ENCODE measurements at places on chromosomes 1 and 21.

- DNase-seq, result no peak
Measured at GRCh38 chr1:239417221-239417620, 30.9 kb downstream of the CHRM3 start.

GRCh38 chr1:99502400-99502799 lies 143.5 kb upstream of the PALMD start:
- no peak for DNase-seq

- DNase-seq, result no peak
Measured at GRCh38 chr1:13737398-13737797, 37.4 kb downstream of the PRDM2 start.

DNA sequence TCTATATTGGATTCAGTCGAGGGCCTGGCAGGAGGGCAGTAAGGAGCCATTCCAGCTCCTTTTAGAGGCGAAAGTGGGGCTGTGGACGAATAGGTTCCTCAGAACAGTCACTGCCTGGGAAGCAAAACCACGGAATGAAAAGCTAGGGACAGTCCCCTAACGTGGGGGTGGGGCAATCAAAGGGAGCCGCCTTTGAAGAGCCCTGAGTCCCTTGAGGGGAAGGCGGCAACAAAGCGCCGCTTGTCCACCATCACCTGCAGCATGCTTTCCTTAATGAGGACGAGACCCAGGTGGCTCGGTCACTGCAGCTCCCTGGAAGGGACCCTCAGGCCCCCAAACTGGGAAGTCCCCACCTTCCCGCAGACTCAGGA lies 184.7 kb downstream of the ETS2 start:
- no peak for DNase-seq

- DNase-seq, result peak; percentile 94
Measured at GRCh38 chr1:47189844-47190508, at the start of gene PDZK1IP1. Gene PDZK1IP1 (minus strand): TSS chr1:47190036. CDS start chr1:47189932, 104 bp downstream.

- no peak for DNase-seq
Measured at GRCh38 chr1:3135073-3135702, 66.2 kb downstream of the PRDM16 start.

DNA sequence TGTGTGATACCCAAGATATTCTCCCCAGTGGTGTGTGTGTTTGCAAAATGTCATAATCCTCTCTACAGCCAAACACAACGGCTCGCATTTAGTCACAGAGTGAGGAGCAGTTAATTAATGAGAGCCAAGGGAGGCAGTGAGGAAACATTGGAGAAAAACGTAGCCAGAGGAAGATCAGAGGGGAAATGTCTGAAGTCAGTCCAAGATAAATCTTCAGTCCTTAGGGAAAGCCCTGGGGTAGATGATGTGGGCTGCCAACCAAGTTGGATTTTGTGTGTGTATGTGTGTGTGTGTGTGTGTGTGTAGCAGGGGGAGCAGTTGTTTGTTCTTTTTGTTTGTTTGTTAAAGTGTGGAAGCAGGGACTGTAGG lies 201.0 kb upstream of the PTBP2 start:
- no peak for DNase-seq

DNA sequence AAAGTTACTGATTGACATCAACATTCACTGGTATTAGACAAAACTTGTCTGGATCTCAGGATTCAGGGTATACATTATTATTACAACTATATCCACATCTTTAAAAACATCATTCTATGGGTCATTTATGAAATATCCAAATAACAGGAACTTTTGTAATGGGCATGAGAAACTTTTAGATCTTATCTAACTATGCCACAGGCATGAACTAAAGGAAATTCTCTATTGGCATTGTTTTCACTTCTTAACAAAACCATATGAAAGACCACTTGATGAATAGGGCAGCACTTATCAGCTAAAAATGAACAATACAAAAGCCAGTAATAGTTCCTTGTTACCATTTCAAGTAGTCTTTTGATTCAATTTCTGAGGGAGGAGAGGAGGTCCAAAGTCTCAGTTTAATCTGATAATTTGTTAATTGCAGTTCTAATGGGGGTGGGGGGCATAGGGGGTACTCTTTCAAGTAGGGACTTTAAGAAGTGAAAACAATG lies 30.8 kb upstream of the CPLANE2 start:
- no peak for DNase-seq

- DNase-seq, result no peak
Measured at GRCh38 chr1:197663162-197663953, 111.9 kb downstream of the DENND1B start.

GRCh38 chr1:223126741-223127140 lies 16.3 kb downstream of the TLR5 start:
- DNase-seq, result no peak

DNA sequence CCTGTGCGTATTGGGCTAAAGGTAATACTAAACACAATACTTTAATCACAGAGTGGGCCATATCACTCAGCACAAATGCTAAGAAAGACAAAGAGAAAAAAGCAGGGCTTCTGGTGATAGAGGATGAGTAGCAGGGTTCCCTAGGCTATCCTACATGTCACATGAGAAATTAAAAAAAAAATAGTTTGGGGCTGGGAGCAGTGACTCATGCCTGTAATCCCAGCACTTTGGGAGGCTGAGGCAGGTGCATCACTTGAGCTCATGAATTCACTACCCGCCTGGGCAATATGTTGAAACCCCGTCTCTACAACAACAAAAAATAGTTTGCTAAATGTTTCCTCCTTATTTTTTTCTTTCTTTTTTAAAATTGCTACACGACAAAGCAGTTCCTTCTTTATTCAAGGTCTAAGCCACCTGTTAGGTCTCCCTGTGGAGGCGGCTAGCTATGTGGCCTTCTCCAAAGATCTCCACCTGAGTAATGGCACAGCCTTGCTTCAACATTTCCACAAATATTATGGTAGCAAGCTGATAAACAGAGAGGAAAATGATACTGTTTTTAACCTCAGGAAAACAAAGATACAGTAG lies 1.5 kb downstream of the ENSA start:
- DNase-seq, result no peak

DNA sequence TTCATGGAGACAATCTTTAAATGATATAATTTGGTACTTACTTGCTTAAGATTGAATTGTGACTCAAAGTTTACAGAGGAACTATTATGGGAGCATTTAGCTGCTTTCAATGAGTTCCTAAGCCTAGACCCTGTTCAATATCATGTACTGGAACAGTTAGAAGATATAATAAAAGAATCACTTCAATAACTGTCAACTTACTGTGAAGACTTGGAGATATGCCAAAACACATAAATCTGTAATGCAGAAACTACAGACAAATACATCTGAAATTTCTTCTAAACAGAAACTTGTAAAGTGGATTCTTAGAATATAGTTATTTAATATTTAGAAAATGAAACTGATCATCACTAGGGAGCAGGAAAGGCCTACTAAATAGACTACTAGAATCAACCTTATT lies 259.3 kb downstream of the HLX start:
- no peak for DNase-seq

DNA sequence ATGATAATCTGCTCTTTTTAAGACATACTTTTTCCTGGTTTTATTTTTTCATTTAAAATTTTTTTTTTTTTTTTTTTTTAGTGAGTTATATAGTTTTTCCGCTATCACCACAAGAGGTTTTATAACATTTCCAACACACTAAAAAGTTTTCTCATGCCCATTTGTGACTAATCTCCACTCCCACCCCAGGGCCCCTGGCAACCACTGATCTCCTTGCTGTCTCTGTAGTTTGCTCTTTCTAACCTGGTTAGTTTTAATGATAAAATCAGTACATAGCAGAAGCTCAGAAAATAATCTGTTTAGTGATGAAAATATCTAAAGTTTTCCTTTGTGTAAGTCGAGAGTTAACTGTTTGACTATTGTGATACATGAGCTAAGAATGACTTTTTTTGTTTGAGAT lies 41.8 kb downstream of the IARS2 start:
- DNase-seq, result no peak

- DNase-seq, result no peak
Measured at GRCh38 chr1:176177764-176178163, 29.3 kb downstream of the COP1 start.

DNA sequence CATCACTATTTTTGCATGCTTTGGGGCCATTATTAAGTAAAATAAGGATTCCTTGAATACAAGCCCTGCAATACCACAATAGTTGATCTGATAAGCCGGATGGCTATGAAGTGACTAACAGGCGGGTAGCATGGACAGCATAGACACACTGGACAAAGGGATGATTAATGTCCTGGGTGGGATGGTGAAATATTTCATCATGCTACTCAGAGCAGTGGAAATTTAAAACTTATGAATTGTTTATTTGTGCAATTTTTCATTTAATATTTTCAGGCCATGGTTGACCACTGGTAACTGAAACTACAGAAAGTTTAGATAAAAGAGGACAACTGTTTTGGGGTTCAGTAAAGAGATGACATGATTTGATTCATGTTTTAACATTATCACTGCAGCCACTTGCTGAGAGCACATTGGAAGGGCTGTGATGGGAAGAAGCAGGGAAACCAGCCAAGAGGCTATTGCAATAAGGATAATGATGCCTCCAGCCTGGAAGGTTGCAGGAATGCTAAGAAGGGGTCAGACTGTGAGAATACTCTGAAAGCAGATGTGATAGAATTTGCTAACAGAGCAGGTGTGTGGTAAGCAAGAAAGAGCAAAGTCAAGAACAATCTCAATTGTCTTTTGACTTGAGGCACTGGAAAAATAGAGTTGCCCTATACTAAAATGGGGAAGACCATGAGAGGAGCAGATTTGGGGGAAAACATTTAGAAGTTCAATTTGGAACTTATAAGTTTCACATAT lies 62.5 kb upstream of the TNFSF4 start:
- no peak for DNase-seq
